ENCODE measurements at places on chromosomes 13 and 19.

DNA sequence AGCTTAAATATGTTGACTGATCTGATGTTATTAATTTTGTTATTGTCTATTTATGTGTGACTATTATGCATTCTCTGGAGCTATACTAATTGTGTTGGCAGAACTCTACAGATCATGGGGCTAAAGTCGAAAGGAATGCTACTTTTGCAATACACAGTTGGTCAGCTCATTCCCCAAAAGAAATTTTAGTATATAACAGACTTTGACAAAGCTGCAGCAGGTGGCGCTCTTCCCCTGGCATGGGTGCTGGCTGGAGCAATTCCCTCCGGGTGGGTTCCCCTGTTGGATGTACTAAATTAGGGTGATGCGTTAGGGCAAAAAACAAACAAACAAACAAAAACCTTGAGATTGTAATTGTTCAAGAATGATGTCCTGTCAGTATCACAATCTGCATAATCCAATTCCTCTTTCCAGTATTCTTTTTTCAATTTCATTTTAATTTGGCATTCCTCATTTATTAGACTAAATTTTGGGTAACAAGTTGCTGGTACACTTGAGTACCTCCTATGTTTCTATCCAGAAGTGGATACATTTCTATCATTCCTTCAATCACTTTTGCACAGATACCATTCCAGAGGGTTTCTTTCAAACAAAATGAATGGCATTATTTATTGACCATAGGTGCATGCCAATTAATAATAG, 322.8 kb upstream of the EDNRB start:
- no peak for DNase-seq

DNA sequence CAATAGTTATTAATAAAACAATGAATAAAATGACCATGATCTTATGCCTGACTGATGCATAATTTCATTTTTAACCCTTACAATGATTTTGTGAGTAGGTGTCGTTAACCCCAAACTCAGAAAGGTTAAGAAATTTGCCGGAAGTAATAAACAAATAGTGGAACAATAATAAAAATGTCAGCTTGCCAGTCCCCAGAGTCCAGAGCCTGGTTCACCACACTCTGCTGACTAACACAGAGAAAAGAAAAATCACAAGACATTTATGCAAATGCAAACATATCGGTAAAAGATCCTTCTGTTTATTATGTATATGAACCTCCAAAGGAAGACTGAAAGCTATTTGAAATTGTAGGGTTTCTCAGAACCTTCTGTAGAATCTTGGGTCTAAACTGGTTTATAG, 563.7 kb downstream of the EFNB2 start:
- no peak for DNase-seq

- DNase-seq = no peak
These were observed 18.1 kb downstream of the ESD start for GRCh38 chr13:46778890-46779289.

DNA sequence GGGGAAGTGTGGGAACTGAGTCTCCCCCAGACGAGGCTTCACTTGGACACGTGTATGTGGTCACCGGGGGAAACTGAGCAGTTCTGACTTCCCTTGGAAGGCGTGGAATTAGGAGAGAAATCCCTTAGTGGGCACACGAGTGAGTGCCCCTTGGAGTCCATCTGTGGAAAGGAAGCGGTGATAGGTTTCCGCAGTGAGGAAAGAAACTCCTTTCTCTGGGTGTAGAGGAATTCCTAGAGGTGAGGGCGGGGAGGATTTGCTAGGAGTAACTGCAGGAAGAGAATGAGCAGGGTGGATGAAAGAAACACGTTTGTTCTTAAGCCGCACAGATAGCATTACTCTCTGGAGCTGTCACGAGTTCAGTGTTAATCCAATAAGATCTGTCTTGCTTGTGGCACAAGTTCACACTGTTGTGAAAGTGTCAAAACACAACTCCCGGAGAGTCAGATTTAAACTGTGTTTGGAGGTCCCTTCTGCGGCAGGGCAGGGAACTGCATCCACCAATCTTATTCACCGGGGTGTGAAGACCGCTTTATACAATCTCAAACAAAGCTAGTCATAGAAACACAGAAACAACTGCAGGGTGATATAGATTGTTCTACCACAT, 1.2 kb downstream of the KL start:
- DNase-seq = no peak

DNA sequence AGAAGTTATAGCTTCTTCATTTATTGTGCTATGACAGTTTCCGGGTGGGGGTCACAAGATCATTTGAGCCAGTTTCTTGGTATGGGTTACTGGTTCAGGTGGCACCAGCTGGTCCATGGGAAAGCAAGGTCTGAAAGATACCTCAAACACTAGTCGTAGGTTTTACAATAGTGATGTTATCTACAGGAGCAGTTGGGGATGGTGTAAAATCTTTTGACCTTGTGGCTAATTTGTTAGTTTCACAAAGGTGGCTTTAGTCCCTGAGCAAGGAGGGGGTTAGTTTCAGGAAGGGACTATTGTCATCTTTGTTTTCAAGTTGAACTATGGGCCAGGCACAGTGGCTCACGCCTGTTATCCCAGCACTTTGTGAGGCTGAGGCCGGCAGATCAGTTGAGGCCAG, 24.6 kb downstream of the CHST8 start:
- DNase-seq = no peak

DNA sequence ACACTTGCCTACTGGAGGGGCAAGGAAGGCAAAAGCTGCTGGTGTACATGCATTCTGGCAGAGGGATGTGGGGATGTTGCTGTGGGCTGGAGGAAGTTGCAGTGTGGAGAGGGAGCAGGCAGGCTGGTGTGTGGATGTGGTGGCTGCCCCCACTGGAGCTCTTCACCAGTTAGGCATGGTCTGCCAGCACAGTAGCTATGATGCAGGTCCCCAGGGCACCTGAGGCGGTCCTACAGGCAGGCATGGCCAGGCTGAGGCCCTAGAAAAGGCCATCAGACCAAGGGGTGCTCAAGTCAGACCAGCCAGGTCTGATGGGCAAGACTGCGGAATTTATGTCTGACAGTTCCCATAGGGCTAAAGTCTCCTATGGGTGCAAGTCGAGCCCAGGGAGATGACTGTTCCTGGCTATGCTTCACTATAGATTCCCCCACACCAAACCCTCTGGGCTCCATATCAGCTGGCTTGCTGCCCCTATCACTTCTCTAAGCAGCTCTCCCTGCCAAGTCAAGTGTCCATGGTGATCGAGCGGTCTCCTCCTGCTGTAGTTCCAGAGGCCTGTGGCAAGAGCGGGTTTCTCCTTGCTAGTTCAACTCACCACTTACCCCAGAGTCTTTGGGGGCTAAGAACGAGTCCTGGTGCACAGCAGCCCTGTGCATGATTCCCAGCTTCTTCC, 473.1 kb downstream of the TDRD3 start:
- no peak for DNase-seq

DNA sequence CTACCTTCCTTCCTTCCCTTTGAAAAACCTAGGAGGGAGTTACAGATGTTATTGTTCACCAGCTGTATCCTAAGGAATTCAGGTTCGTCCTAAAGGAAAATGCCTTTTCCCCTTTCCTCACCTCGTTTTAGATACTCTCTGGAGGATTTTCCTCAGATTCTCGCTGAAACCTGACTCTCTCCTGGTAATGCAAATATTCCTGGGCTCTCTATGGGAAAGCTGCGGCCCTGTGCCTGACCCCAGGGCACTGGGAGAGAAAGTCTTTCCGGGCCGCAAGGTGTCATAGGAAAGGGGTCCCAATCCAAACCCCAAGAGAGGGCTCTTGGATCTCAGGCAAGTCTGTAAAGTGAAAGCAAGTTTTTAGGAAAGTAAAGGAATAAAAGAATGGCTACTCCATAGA, 13.1 kb upstream of the OR1M1 start:
- DNase-seq = no peak

GRCh38 chr13:112651311-112651710, 38.5 kb upstream of the ATP11A start:
- no peak for DNase-seq
